ENCODE measurements at places on chromosomes 11 and 22.

GRCh38 chr11:130699561-130699960 lies 216.7 kb downstream of the SNX19 start:
- no peak for DNase-seq

DNA sequence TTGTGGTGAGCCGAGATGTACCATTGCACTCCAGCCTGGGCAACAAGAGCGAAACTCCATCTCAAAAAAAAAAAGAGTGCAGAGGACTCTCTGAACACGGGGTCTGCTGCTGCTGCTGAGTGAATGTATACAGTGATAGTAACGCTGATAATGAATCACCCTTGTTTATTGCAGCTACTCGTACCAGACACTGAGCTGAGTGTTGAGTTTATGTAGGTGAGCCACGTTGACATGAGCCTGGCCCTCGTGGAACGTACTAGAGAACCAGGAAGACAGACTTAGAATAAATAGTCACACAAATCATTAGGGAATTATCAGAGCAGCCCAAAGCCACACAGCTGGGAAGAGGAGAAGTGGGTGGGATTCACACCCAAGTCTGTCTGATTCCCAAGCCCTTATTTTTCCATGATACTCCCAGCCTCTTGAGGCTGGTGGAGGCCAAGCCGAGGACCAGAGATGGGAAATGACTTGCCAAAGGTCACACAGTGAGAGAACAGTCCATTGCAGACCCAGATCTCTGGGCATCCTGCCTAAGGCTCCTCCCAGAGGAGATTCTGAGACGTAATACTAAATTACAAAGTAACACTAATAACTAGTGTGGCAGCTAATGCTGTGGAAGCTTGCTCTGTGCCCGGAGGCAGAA lies 34.8 kb downstream of the MB start:
- no peak for DNase-seq

DNA sequence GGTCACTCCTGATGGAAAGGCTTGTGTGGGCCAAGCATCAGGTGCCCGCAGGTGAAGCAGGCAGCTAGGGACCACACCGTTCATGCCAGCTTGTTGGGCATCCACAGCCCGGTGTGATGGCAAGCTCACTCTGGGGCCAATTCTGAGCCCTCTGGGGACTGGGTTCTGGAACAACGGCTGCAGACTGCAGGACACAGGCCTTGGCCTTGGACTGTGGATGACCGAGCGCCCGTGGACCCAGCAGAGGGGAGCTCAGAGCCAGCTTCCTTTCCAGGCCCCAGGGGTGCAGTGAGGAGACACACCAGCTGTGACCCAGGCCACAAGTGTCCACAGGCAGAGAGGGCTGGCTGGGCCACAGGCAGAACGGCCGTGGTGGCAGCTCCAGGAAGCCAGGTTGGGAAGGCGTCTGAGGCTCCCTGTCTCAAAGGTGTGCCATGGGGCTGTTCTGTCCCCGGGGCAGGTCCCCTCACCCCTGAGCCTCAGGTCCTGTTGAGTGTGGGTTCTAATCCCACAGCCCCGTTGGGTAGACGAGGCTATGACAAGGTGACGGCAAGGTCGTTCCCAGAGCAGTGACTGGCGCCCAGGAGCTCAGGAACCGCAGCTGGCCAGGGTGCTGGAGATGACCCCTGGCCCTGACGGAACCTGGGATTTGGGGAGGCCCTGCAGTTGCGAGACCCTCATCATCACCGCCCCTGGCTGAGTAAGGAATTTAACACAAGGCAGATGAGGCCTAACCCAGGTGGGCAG lies 1079.4 kb downstream of the BRD1 start:
- DNase-seq = no peak

DNA sequence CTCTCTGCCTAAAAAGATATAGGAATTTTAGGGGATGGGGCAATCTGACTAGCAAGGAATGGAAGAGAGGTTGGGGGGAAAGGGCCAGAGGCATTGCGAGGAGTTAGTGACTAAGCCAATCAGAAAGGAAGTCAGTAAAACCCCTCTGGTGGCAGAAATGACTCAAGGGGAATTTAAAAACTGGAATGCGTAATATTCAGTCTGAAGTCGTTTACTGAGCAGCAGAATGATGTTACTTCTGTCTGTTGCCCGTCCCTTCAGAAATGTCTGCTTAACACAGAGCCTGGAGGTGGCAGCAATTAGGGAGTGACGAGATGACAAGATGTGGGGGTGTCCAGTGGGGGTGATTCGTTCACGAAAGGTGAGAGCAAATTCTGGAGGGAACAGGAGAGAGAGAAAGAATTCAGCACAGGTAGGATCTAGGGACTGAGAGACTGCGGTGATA lies 107.7 kb upstream of the CLMP start:
- DNase-seq = peak; percentile 27

DNA sequence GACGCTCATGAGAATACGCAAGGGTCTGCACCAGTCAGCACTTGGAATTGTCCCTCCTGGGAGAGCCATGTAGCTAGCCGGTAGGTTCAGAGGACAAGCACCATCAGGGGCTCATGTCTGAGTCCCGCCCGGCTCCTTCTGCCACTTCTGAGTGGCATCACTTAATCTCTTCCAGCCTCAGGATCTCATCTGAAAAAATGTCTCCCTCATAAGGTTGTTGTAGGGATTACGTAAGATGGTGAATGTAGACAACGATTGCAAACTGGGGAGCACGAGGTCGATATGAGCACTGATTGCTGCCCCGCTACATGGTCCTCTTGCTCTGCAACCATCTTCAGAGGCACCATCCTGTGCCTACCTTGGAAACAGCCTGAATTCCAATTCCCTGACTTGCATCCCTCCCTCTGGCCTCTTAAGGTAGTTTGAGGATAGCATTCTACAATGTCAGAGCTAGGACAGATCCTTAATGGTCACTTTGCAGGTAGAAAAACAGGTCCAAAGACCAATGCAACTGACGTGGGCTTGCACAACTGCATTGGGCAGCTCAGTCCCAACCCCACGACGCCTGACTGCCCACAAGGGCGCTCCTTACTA lies 115.8 kb upstream of the TMEM45B start:
- peak; percentile 50 for DNase-seq

DNA sequence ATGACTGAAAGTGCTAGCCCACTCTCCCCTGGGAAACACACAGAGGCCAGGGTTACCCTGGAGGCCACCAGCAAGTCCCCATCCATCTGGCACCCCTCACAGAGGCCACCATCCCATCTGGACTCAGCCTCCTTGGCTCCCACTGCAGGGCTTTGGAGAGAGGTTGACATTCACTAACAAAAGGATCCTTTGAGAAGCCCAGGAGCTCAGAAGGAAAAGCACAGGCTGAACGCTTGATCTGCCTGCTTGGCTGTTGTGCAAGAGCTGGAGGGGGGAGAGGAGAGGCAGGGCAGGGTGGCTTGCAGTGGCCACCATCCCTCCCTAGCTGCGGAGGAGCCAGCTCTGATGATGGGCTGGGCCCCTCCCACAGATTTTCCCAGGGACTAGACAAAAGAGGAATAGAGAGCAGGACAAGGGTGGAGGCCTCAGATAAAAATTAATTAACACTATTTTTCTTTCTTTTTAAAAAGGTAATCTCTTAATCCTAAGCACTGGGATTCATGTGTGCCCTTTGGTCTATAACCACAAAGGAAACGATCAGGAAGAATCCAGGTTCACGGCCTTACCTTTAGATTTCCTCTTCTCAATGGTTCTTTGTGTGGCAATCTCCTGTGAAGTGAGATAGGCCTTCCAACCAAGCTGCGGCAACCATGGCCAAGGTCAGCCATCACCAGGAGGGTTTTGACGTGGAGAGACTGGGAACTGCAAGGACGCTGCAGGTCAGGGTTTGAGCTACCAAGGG lies 154.7 kb downstream of the BARX2 start:
- no peak for DNase-seq

GRCh38 chr11:99640671-99641070 lies 619.9 kb downstream of the CNTN5 start:
- no peak for DNase-seq

GRCh38 chr11:8206251-8207079 lies 37.6 kb upstream of the RIC3 start:
- DNase-seq = no peak

DNA sequence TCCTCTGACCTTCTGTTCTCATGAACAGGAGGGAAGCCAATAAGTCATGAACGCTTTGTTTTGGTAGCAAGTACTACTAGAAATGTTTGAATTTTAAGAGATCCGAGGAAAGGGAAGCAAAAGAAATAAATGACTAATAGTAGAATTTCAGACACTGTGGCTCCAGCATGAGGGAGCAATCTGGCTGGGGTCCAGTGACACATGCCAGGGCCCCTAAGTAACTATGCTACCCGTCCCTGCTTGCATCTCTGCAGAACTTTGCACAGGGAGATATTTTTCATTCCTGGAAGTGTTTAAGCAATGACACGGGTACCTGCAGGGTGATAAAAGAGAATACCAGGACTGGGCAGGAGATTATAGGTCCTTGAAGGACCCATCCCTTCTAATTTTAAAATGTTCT lies 7.3 kb upstream of the ADAMTS8 start:
- peak; percentile 87 for DNase-seq

DNA sequence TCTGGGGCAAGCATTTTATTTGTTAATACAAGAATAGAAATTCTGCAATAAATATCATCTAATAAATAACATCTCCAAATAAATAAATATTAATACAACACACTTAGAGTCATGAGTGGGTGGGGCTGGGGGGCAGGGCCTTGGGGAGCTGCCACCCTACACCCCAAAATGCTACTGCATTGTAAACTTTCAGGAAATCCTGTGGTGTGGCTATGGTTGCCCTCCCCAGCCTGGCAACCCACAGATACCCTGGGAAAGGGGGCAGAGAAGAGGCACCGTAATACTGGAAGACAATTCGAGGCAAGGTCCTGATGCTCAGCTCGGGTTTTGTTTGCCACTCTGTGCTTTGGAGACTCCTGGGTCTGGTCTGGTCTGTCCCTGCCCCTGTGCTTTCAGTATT lies 9.2 kb downstream of the CLCF1 start:
- DNase-seq = no peak

- DNase-seq = no peak
These were observed 5.5 kb downstream of the PHRF1 start for GRCh38 chr11:581752-582151.

GRCh38 chr11:69156673-69157155 lies 979 bp downstream of the SMIM38 start:
- DNase-seq = peak; percentile 31

- no peak for DNase-seq
These were observed 32.9 kb downstream of the CDON start for GRCh38 chr11:126029805-126030204.

- no peak for DNase-seq
These were observed 6.4 kb downstream of the HIPK3 start for GRCh38 chr11:33263549-33263948.

- DNase-seq = peak; percentile 17
These were observed 38.7 kb downstream of the TMEM45B start for GRCh38 chr11:129854232-129854805.

DNA sequence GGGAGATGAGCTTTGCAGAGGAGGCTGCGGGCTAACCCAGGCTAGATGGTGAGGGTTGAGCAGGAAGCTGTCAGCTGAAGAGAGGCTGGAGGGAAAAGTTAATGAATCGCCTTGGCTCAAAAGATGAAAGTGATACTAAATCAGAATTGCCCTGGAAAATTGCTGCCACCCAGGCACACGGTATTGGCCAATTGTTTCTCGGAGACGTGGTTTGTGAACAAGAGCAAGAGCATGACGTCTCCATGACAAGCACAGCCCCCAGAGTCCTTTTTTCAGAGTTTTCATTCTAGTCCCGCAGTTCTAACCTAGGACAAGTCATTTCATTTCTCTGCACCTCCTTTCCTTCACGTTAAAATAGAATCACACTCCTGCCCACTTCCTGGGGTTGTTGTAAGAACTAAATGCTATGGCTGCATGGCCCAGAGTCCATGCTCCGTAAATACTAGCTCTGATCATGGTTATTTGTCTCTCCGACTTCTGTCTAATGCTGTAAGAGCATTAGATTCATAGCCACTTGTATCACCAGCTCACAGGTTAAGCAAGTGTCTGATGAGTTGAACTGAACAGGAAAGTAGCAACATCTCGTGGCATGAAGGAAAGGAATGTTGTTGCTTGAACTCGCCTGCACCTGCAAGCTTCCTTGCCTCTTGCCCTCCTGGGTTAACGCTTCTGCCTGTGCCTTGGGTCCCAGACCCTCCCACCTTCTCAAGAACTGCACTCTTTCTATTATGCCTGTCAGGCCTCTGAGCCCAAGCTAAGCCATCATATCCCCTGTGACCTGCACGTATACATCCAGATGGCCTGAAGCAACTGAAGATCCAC lies 33.8 kb upstream of the NUP50 start:
- peak; percentile 66 for DNase-seq

DNA sequence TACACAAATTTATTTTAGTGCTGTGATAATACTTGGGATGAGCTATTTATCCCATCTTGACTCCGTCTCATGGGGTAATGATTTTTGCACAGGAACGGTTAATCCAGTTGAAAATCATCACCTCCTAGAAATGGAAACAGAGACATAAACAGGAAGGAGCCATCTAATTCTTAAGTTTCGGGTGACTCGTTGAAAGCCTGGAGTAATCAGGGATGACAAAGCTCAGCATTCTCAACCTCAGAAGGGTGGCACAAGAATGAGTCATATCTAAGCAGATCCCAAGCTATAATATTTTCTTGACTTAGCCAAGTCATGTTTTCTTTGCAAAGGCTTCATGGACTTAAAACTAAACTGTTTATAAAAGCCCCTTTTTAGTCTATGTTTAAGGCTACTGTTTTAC lies 280.8 kb upstream of the CCDC90B start:
- peak; percentile 75 for DNase-seq

DNA sequence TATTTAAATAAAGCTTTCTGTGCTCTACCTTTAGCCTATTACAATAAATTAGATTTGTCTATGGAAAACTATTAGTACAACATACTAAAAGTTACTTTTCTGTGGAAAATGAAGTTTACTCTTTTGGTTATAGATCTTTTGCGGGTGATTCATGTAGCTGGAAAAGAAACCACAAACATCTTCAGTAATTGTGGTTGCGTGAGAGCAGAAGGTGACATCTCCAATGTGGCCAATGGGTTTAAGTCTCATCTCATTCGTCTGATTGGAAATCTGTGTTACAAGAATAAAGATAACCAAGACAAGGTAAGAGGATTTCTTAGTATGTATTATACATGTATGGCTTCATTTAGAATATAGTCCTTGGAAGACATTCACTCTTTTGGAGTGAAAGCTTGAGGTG lies 68.6 kb downstream of the ATXN10 start:
- DNase-seq = no peak

DNA sequence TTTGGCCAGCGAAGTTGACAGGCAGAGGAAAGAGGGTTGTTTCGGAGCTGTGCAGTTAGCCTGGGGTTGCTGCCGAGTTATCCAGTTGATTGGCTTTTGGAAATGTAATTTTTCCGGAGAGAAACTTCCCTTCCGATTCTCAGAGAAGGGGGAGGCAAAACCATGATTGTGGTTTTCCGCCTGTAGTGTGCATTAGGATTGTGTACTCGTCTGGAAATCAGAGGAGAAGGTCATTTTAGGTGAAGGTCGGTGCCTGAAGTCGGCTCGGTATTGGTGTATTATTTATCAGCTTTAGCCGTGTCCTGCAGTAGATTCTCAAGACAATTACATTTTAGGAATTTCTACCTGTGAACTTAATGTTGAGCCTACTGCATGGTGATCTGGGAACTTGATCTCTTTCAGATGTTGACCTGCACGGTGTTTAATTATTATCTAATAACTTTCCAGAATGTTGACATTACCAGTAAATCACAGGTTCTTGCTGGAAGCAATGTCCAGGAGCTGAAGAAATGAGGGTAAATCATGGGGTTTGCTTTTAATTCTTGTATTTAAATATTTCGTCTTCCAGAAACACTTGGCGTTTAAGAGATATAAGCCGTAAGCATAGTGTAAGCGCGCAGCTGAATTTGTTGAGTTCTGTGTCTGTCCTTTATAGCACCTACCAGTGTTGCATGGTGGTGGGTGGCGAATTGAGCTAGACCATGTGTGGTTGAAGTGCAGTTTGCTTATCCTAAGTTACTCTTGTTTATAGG lies 1.3 kb downstream of the ARHGEF12 start:
- DNase-seq = no peak

Measured in epithelial cell of esophagus (primary cell).